ENCODE measurements at places on chromosomes 5 and 9.
A peak's percentile ranks its signal among the peaks of the same experiment; 100 is the strongest.

DNA sequence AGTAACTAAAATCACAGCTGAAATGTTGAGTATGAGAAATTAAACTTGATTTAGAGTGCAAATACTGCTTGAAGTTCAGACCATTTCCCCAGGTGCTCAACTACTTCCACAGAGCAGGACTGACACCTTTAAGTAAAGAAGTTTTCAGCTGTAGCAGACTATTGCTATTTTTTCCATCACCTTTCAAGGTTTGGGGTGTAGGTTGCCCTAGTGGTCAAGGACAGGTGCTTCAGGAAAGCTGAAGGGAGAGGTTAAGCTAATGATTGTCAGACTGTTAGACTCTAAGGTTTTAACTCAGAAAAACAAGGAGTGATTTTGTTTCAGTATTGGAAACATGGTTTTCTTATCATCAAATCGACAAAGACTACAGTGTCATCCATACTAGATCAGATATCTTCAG, 162.1 kb downstream of the CCDC192 start:
- no peaks in the 10 kb centered on the region for H3K36me3 ChIP-seq
- no peak overlapping the region for H3K27ac ChIP-seq
- H3K27me3 ChIP-seq: peaks cover 10% of the 10 kb centered on the region
- no peak for DNase-seq
- no peaks in the 10 kb centered on the region for H3K4me1 ChIP-seq
- no peak overlapping the region for H3K4me3 ChIP-seq

DNA sequence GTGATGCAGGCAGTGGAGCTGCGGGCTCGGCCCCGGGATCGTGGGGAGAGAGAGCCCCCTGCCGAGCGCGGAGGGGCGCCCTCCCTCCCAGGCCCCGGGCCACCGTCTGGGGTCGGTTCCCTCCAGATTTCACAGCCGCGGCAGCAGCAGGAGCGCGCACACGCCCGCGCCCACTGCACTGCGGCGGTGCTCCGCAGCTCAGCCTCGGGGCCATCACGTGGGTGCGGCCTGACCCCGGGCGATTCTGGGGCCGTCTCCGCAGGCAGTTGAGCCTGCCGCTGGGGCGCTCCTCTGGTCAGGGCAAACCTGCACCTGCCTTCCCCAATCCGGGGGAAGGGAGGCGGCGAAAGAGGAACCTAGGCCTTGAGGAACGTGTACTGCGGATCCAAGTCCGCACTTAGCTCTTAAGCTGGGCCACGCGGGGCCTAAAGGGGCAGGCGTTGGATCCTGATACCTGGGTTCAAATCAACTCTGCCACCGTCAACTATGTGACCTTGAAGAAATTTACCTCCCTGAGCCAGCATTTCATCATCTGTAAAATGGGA, 9.4 kb upstream of the DELE1 start:
- H3K4me3 ChIP-seq: no peak overlapping the region
- H3K36me3 ChIP-seq: no peaks in the 10 kb centered on the region
- peaks cover 2% of the 10 kb centered on the region for H3K4me1 ChIP-seq

DNA sequence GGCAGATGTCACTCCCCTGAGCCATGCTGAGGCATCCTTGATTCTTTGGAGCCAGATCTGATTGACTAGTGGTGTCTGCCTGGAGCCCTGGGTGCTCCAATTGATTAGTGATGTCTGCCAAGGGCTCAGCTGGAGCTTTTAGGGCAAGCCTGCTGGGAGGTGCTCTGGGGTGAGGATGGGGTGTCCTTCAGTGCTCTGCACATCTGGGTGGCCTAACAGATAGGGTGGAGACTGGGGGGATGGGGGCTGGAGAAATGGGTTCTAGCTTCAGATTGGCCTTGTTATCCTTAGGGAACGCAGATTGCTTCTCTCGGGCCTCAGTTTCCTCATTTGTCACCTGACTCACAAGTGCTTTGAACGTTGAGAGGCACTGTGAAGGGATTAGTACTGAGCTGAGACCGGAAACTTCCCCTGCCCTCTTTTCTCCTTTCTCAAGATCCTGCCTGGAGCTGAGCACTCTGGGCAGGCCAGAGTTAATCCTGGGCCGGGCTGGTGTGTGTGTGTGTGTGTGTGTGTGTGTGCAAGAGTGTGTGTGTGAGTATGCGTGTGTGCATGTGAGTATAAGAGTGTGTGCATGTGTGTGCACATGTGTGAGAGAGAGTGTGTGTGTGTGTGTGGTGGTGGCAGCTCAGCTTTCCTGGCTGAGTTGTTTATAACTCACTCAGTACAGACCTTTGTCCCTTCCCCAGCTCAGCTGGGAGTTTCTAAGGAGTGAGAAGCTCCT, 5.6 kb upstream of the IER5L start:
- peaks cover 12% of the 10 kb centered on the region for H3K4me1 ChIP-seq
- DNase-seq: no peak
- no peaks in the 10 kb centered on the region for H3K36me3 ChIP-seq

- H3K4me3 ChIP-seq: peak overlapping the region; percentile 87
- peaks cover 27% of the 10 kb centered on the region for H3K4me1 ChIP-seq
- peaks cover 16% of the 10 kb centered on the region for H3K36me3 ChIP-seq
- no peak overlapping the region for H3K27ac ChIP-seq
- DNase-seq: no peak
Measured at GRCh38 chr9:2623288-2624050, 1.9 kb downstream of the VLDLR start.

DNA sequence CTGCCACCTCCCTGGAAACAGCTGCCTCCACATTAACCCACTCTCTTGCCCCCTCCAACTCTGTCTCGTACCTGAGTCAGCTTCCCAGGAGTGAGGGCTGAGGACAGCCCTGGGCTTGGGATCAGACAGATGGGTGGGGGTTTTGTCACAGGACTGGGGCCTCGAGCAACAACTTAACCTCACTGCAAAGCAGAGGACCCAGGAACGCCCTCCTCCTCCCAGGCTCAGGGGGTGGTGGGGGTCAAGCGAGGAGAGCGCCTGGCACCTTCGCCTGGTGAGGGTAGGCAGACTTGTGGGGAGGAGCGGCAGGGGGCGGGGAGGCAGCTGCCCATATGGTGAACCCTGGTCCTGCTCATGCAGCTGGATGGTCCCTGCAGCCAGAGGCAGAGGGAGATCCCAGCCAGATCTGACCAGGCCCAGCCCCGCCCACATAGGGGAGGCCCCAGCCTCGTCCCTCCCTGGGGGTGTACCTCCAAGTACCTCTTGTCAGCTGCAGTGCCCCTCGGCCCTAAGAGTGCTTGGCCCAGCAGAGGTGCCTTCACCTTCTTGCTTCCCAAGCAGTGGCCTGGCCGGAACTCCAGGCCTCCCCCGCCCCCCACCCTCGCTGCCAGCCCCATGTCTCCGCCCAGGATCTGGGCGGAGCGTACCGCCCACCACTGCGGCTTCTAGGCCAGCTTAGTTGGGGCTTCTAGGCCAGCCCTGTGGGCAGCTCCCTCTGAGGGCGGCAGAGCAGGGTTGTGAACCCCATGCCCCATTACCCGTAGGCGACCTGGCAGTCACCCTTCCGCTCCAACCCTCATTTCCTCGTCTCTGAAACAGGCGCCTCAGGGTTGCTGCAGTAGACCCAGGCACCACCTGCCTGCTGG, at the start of gene SARDH:
Gene SARDH, minus strand, starts transcription at position 579 of the 866 bp plus-strand sequence. CDS start 4,179 bp downstream, outside the sequence.
- DNase-seq: no peak
- H3K27me3 ChIP-seq: no peaks in the 10 kb centered on the region
- peaks cover 4% of the 10 kb centered on the region for H3K4me1 ChIP-seq
- no peak within 1 kb of the TSS for H3K4me3 ChIP-seq

- no peak overlapping the region for H3K27ac ChIP-seq
- no peaks in the 10 kb centered on the region for H3K27me3 ChIP-seq
- no peaks in the 10 kb centered on the region for H3K36me3 ChIP-seq
- DNase-seq: no peak
Measured at GRCh38 chr5:78809444-78809843, 160.9 kb upstream of the LHFPL2 start.

DNA sequence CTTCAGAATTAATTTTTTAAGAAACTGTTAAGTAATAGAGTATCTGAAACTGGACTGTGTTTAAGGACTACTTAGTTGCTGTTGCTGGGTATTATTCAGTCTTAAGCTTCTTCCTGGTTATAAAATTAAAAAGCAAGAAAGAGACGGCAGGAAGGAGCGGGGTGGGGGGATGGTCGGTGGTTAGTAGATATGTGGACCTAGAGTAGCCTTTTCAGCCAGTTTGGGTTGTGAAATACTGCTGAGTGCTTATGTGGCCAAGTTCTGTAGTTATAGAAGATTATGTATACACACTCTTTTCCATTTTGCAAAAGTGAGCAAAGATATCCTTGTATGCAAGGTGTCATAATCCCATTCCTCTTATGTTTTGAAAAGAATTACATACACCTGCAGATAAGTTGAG, 28.5 kb downstream of the TRIO start:
- no peaks in the 10 kb centered on the region for H3K36me3 ChIP-seq
- no peak overlapping the region for H3K27ac ChIP-seq
- peaks cover 8% of the 10 kb centered on the region for H3K27me3 ChIP-seq
- H3K4me3 ChIP-seq: no peak overlapping the region
- H3K4me1 ChIP-seq: no peaks in the 10 kb centered on the region
- no peak for DNase-seq

- H3K27me3 ChIP-seq: peaks cover 17% of the 10 kb centered on the region
- H3K4me1 ChIP-seq: no peaks in the 10 kb centered on the region
- DNase-seq: no peak
- H3K27ac ChIP-seq: no peak overlapping the region
Measured at GRCh38 chr5:134018154-134018985, 13.6 kb upstream of the VDAC1 start.

DNA sequence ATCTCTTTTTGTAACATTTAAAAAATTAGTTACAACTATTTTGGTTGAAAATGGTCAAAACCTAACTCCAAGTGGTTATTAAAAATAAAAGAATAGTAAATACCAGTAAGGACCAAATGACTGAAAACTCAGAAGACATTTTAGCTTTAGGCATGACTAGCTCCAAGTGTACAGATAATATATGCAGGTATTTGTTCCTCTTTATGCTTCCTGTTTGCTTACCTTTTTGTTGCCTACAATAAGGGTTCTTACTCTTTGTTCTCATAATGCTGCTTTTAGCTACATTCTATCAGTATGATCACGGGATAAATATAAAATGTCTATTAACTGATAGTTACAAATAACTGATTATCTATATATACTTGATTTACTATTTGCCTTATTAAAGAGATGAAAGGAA, 259.6 kb downstream of the CDH12 start:
- H3K4me3 ChIP-seq: no peak overlapping the region
- no peak for DNase-seq
- H3K4me1 ChIP-seq: no peaks in the 10 kb centered on the region
- no peaks in the 10 kb centered on the region for H3K27me3 ChIP-seq
- H3K27ac ChIP-seq: no peak overlapping the region

- H3K4me1 ChIP-seq: peaks cover 8% of the 10 kb centered on the region
- H3K27me3 ChIP-seq: peaks cover 2% of the 10 kb centered on the region
- H3K36me3 ChIP-seq: no peaks in the 10 kb centered on the region
- no peak overlapping the region for H3K27ac ChIP-seq
- H3K4me3 ChIP-seq: no peak overlapping the region
- DNase-seq: no peak
Measured at GRCh38 chr9:37908283-37908682, 4.4 kb upstream of the SLC25A51 start.

GRCh38 chr9:6757132-6757455, 679 bp upstream of the KDM4C start:
- DNase-seq: peak; percentile 70
- H3K27me3 ChIP-seq: no peaks in the 10 kb centered on the region
- H3K27ac ChIP-seq: peak overlapping the region; percentile 100

DNA sequence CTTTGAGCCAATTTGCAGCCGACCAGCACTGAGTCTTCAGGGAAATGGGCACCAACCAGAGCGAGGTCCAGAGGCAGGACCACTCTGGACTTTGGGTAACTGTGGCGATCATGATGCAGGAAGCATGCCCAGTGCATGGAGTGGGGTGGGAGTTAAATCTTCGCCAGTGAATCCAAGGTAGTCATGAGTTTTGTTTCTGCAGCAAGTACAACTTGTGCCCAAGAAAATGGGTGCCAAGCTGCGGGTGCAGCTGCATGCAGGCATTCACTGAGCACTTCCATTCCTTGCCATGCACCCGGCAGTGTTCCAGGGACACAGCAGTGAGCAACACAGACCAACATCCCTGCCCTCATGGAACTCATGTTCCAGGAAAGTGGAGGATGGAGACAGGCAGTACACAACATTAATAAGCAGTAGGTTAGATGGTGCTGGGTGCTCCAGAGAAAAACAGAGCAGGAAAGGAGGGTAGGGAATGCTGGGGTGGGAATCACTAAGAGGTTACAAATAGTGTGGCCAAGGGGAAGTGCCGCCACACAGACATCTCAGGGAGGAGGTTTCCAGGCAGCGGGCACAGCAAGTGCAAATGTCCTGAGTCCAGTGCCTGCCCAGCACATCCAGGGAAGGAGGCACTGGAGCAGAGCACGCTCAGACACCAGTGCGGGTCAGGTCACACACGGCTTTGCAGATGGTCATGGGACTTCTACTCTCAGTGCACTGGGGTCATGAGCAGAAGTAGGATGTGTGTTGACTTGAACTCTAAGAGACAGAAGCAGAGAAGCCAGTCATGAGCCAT, 48.2 kb upstream of the LMX1B start:
- H3K4me1 ChIP-seq: no peaks in the 10 kb centered on the region
- no peak for DNase-seq
- no peak overlapping the region for H3K27ac ChIP-seq
- peaks cover 26% of the 10 kb centered on the region for H3K27me3 ChIP-seq

- H3K27me3 ChIP-seq: peaks cover 7% of the 10 kb centered on the region
- H3K27ac ChIP-seq: no peak overlapping the region
- H3K4me1 ChIP-seq: no peaks in the 10 kb centered on the region
- no peak overlapping the region for H3K4me3 ChIP-seq
Measured at GRCh38 chr5:160685219-160685618, 166.8 kb downstream of the ATP10B start.

- no peak overlapping the region for H3K27ac ChIP-seq
- peaks cover 3% of the 10 kb centered on the region for H3K4me1 ChIP-seq
- H3K27me3 ChIP-seq: no peaks in the 10 kb centered on the region
- no peak for DNase-seq
- no peak overlapping the region for H3K4me3 ChIP-seq
Measured at GRCh38 chr5:10695055-10695649, 65.9 kb downstream of the DAP start.

- peaks cover 42% of the 10 kb centered on the region for H3K4me1 ChIP-seq
- H3K27me3 ChIP-seq: no peaks in the 10 kb centered on the region
- DNase-seq: no peak
- peaks cover 27% of the 10 kb centered on the region for H3K36me3 ChIP-seq
Measured at GRCh38 chr5:67181648-67182221, 14.9 kb downstream of the CD180 start.

GRCh38 chr5:164002214-164002613, 496.8 kb downstream of the MAT2B start:
- no peaks in the 10 kb centered on the region for H3K27me3 ChIP-seq
- H3K27ac ChIP-seq: no peak overlapping the region
- H3K4me3 ChIP-seq: no peak overlapping the region
- H3K4me1 ChIP-seq: no peaks in the 10 kb centered on the region

DNA sequence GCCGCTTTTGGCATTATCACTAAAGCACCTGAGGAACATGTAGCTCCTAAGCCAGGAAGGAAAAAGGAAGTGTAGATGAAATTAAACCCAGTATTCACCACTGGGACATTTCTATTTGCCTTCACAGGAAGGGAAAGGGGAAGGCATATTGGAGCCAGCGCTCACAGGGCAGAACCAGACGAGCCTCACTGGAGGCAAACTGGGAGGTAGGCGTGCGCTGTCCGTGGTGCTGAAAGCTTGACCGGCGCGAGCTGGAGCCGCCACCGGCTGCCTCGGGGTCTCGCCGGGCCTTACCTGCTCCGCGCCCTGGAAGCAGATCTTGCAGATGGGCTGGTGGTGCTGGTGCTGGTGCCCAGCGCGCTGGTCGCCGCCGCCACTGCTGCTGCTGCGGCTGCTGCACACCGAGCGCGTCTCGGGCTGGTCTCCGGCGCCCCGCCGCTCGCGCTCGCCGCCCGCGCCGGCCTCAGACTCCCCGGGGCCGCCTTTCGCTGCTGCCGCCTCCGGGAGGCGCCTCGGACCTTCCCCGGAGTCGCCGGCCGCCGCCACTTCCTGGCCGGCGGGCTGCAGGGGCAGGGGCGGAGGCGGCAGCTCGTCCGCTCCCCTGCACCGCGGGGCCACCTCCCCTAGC, 732 bp downstream of the MARCHF11 start:
- H3K36me3 ChIP-seq: no peaks in the 10 kb centered on the region
- peaks cover 27% of the 10 kb centered on the region for H3K27me3 ChIP-seq
- H3K4me3 ChIP-seq: no peak overlapping the region
- H3K4me1 ChIP-seq: no peaks in the 10 kb centered on the region
